ENCODE measurements at places on chromosomes 16 and 17.

DNA sequence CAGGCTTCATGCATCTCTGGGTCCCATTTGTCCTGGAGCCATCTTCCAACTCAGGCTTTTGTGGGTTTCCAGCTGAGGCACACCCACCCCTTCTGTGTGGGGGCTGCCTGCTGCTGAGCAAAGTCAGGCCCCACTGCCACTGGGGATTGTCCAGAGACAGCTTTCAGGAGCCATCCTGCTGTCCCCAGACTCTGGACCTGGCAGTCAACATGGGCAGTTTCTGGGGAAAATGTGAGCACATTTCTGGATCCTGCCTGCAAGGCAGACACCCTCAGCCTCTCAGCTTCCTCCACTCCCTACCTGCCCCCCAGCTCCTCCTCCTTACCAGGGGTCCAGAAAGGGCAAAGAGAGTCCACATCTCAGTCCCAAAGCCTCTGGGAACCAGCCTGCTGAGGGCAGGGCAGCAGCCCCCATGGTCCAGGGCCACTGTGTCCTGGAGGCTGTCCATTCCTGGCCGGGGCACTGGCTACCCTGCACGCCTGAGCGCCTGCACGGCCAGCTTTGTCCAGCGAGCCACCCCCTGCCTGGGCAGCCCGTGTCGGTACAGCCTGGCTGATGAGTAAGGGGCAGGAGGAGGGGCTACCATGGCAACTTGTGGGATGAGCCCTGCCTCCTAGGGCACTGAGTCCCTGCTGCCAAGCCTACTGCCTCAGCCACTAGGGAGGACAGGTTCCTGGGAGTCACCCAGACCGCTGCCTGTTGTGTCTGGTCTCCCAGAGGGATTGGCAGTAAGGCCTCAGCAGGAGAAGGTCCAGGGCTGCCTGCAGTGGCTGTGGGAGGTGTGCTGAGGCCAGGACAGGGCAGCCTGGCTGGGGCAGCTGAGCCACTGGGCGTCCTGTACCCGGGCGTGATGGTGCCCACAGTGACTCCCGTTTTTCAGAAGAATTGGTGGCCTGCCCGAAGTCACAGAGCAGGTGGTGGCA, at the start of gene SLC47A2:
Gene SLC47A2, minus strand, starts transcription at position 477 of the 923 bp plus-strand sequence. Its CDS starts 29 bp downstream, at position 448.
- DNase-seq: no peak

- no peak for DNase-seq
Observed at GRCh38 chr17:36931697-36932382, 5.4 kb upstream of the LHX1 start.

DNA sequence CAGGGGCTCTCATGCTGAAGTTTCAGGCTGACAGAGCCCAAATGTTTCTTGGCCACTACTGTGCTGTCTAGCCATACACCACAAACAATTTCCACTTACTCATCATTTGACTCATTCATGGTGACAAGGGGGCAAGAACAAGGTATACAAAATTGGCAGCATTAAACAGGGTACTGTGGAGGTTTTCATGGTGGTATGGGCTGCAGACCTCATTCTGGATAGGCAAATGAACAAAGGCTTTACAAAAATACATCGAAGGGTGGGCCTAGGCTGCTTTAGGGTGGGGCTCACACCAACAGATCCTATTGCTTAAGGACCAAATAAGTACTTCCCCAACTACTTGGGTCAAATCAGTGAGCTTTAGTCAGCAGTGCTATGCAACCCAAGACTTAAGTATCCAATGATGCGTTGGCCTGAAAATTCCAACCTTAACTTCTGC, 53.0 kb downstream of the N4BP1 start:
- peak; percentile 26 for DNase-seq

- DNase-seq: no peak
Observed at GRCh38 chr17:21530311-21530710, 154.2 kb downstream of the KCNJ12 start.

DNA sequence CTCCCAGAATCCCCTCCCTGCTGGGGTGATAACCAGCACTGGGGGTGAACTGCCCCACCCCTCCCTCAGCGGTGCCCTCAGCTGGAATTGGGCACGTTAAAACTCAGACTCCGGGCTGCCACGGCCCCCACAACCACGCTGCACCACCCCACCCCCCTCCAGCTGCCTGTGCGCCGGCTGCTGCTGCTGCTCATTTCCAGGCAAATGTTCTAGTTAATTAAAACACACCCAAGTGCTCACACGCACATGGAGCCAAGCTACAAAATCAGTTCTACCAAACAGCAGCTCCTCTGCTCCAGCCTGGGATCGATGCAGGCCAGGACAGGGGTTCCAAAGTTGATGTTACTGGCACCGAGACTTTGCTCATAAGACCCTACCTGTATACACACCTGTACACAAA, 180.5 kb downstream of the ZNF423 start:
- DNase-seq: no peak

DNA sequence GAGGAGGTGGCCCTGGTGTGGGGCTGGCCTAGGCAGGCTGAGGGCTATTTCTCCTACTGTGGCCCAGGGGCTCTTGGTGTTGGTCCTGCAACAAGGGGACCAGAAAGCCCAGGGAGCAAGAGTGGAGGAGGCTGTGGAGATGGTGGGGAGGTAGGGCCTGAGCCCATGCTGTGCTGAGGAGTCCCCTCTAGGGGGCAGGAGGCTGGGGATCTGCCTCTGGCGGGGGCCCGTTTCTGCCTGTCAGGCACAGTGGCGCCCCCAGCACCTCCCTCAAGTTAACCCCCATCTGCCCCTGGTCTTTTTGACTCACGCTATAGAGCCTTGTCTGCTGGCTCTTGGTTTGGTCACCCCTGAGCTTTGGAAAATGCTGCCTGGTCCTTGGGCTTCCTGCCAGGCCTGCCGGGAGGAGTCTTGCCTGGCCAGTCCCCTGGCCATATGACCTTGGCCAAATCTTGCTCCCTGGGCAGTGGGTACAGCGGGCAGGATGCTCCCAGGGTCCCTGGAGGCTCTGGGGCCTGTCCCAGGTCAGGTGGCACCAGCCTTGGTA, 5.9 kb downstream of the BAIAP2 start:
- DNase-seq: no peak

- DNase-seq: no peak
Observed at GRCh38 chr17:49472527-49472926, 22.6 kb upstream of the NGFR start.

DNA sequence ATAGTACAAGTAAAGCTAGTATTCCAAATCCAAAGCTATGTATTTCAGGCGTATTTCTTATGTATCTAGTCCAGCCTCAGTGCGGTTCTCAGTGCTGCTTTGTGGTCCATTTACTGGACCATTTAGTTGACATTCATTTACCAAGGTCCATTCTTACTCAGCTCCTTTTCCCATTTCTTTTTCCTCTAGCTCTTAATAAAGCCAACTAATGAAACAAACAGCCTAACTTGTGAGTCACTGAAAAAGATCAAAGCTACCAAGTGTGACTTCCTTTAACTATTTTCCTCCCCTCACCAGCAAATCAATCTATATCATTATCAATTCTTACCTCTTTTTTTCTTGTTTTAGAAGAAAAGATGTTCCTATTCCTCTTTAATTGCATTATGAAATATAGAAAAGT, 64.0 kb downstream of the CYB561 start:
- DNase-seq: no peak

GRCh38 chr17:19610311-19610710, 38.2 kb upstream of the ALDH3A2 start:
- DNase-seq: no peak

DNA sequence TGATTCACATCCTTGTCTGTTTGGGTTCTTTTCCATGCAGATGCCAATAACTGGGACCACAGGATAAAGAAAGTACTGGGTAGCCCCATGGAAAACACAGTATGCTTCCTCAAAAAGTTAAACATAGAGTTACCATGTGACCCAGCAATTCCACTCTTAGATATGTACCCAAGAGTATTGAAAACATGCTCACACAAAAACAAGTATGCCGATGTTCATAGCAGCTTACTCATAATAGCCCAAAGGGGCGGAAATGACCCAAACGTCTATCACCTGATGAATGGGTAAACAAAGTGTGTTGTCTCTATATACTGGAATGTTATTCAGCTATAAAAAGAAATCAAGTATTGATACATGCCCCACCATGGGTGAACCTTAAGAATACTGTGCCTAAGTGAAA, 55.4 kb downstream of the CYB5B start:
- no peak for DNase-seq

GRCh38 chr17:81246343-81246670, 7.2 kb downstream of the NDUFAF8 start:
- DNase-seq: no peak

GRCh38 chr17:45703806-45704205, 80.3 kb upstream of the CRHR1 start:
- DNase-seq: no peak

DNA sequence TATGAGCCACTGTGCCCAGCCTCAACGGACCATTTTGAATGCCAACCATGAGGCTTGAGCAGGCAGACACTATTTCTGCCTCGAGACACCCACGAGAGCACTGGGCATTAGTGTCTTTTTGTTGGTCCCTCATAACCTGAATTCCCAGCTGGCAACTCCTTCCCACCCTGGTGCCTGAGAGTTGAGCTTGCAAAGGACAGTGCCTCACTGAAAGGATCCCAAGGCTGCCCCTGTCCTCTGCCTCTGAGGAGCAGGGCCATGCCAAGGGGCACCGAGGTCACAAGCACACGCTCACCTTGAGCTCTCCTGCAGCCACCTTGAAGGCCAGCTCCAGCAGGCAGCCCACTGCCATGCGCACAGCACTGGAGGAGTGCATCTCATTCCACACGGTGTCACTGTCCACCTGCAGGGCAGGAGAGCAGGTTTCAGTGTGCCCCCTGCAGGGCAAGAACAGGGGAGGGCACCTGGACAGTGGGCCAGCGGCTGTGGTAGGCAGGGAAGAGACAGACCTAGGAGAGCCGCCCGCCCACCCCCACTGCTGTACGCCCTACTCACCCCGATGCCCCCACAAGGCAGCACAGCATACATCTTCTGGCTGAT, 12.8 kb downstream of the G6PC3 start:
- DNase-seq: no peak
